ENCODE measurements at places on chromosomes 4 and X.

DNA sequence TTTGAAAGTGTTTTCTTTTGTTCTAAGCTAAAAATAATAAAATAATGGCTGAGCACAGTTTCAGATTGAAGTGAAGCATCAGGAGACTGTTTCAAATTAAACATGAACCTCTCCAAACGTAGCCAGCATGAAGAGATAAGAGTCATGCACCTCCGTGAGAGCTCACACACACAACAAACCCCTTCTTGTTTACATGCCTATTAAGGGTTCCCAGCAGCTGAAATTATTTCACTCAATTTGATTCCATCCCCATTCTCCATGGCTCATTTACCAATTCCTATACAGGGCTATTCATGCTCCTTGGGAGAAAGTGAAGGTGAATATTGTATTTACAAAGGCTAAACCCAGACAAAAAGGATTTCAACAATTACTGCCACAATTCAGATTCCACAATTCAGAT, 954.1 kb upstream of the INTU start:
- DNase-seq: no peak

GRCh38 chr4:39166177-39166576, 16.2 kb upstream of the WDR19 start:
- no peak for DNase-seq

- DNase-seq: no peak
These were observed 7.6 kb upstream of the XPNPEP2 start for GRCh38 chrX:129731228-129731627.

DNA sequence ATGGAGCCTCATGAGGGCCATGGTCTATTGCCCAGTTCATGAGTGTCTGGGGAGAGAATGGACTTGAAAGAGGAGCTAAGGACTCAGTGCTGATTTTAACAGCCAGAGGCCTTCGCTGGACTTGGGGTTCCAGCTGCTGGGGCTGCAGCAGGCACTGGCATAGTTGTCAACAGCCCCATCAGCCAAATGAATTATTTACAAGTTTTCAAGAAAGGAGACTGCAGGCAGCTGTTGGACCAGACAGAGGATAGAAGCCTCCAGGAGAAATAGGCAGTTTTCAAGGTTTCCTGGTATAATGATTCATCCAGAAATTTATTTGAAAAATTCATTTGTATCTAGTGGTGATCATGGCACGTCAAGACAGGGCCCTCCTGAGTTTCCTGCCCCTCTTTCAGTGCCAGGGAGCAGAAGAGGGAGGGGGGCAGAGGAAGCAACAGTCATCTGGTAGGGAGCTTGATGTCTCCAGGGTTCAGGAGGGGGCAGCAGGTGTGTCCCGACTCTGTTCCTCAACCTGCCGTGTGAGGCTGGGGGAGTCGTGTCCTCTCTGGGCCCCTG, 63.1 kb upstream of the GPR78 start:
- DNase-seq: no peak

DNA sequence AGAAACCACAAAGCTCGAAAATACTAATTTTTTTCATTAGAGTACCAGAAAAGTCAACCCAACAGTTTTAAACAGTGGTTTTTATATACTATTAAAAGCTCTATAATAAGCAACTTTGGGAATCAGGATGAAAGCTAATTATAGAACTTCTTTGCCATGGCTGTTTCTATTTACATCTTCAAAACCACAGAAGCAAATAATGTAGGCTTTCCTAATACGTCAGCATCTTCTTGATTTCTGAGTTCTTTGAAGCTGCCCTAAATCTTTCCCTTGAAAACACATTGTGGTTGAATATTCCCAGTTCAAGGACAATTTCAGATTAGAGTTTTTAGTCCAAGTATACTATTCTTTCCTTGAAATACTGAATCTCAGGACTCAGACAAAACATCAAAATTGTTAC, 460.2 kb upstream of the FAT1 start:
- DNase-seq: no peak

- no peak for DNase-seq
These were observed 72.8 kb downstream of the PRSS12 start for GRCh38 chr4:118279920-118280432.

DNA sequence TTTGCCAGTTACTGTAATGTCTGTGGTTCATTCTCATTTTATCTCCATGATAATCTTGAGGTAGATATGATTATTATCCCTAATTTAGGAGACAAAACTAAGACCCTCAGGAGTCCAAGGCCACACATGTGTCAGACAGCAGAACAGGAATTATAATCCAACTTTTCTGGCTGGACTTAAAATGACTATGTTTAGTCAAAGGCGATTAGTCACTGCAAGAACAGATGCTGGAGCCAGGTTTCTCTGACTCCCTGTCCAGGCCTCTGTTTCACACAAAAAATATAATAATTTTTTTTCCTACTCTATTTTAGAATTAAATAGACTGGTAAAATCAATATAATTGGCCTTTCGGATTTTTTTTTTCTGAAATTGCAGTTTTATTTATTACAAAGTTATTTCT, 56.7 kb upstream of the TMEM131L start:
- no peak for DNase-seq

DNA sequence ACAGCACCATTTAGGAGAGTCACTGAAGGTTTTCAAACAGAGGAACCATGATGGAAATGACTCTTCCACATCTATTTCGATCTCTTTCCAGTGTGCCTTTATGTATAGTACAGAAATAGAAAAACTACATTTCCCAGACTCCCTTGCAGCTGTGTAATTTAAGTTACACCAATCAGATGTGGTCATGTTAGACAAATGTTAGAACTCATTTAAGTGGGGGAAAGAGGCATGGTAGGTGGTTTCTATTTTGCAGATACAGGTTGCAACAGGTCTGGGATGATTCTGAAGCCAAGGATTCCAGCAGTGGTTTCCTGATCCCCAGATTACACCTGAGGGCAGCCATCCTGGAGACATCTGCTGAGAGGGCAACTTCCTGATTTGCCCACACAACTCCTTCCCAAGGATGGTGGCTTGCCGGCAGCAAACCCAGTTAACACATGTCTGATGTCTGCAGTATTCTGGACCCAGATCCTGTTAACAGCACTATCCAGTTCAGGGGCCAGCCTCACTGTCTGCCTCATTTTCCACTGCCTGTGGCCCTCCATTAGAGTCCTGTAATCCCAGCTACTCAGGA, 38.7 kb upstream of the PDK3 start:
- no peak for DNase-seq

DNA sequence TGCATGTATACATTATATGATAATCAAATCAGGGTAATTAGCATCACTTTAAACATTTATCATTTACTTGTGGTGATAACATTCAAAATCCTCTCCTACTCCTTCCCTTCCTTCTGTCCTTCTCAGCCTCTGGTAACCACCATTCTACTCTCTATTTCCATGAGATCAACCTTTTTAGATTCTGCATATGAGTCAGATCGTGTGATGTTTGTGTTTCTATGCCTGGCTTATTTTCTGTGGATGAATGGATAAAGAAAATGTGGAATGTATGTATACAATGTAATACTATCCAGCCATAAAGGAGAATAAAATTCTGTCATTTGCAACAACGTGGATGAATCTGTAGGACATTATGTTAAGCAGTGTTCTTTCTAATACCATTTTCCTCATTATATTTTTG, 123.9 kb downstream of the NAA11 start:
- no peak for DNase-seq

- DNase-seq: no peak
These were observed 268.7 kb downstream of the SLC39A8 start for GRCh38 chr4:102076622-102077021.

- no peak for DNase-seq
These were observed 2.3 kb upstream of the RGS12 start for GRCh38 chr4:3290476-3290875.

- DNase-seq: no peak
These were observed 10.5 kb downstream of the ANXA5 start for GRCh38 chr4:121686255-121686654.

DNA sequence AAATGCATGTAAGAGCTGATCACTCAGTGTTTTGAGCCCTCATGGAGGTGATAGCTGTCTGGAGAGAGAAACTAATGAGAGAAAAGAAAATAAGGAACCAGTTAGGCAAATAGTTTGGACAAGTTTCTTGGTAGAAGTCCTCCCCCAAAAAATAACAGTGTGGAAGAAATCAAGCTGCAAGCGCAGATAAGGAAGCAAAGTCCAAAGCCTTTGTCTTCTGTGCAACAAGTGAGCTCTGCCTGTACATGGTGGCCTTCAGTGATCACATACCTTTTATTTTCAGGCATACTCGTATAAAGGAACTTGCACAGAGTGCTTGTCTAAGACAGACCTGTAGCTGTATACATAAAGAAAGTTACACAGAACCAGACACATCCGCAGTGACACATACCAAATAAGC, 2.5 kb upstream of the UGT2A3 start:
- no peak for DNase-seq
